ENCODE measurements at places on chromosomes 3 and 15. TPM values are rescaled to one million over a fixed set of nuclear protein-coding genes. Genes with fewer than 3 reads are reported as not detected.

PDHB gene
- 55.8 TPM for total RNA-seq

ALPK3 gene
- total RNA-seq: 0.19 TPM

- no peaks in the 10 kb centered on the region for H3K4me1 ChIP-seq
- H3K36me3 ChIP-seq: no peaks in the 10 kb centered on the region
- H3K4me3 ChIP-seq: no peak overlapping the region
- DNase-seq: no peak
- no peaks in the 10 kb centered on the region for H3K27me3 ChIP-seq
Observed at GRCh38 chr15:77836121-77836692, 203.5 kb upstream of the LINGO1 start.

DNA sequence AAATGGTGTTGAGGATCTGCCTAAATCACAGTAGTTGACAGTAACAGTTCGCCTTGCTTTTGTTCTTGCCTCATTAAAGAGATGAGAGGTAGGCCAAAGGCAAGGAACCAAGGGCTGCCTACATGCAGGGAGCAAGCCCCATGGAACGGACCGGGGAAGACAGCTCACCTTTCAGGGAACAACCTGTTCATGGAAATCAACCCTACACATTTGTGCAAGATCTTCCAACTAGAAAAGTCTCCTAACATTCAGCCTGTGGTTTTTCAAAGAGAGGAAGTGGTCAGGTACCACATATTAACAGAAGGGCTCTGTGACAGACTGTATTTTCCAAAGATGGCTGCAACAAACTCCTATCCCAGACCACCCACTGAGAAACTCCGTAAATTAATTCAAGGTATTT, 1031.8 kb upstream of the NR2F2 start:
- H3K27ac ChIP-seq: no peak overlapping the region
- no peaks in the 10 kb centered on the region for H3K4me1 ChIP-seq
- DNase-seq: no peak
- no peak overlapping the region for H3K4me3 ChIP-seq

- H3K4me3 ChIP-seq: no peak overlapping the region
- DNase-seq: no peak
- no peaks in the 10 kb centered on the region for H3K4me1 ChIP-seq
- no peaks in the 10 kb centered on the region for H3K36me3 ChIP-seq
- no peak overlapping the region for H3K27ac ChIP-seq
- H3K27me3 ChIP-seq: no peaks in the 10 kb centered on the region
Observed at GRCh38 chr3:110814170-110815007, 257.2 kb upstream of the NECTIN3 start.

GRCh38 chr3:114525278-114525677, 231.4 kb downstream of the TIGIT start:
- no peak overlapping the region for H3K27ac ChIP-seq
- no peaks in the 10 kb centered on the region for H3K4me1 ChIP-seq
- H3K27me3 ChIP-seq: no peaks in the 10 kb centered on the region
- no peak overlapping the region for H3K4me3 ChIP-seq
